ENCODE measurements at places on chromosomes 1 and 21. TPM values are rescaled to one million over a fixed set of nuclear protein-coding genes. Genes with fewer than 3 reads are reported as not detected.

GRCh38 chr1:37342736-37343135 lies 131.6 kb upstream of the ZC3H12A start:
- DNase-seq, result no peak

- DNase-seq, result peak; percentile 79
These were observed 117.7 kb downstream of the ERG start for GRCh38 chr21:38380481-38381137.

Gene KRTAP13-2
- not detected for total RNA-seq

GRCh38 chr1:171683870-171684269 lies 31.4 kb upstream of the MYOC start:
- DNase-seq, result no peak

DNA sequence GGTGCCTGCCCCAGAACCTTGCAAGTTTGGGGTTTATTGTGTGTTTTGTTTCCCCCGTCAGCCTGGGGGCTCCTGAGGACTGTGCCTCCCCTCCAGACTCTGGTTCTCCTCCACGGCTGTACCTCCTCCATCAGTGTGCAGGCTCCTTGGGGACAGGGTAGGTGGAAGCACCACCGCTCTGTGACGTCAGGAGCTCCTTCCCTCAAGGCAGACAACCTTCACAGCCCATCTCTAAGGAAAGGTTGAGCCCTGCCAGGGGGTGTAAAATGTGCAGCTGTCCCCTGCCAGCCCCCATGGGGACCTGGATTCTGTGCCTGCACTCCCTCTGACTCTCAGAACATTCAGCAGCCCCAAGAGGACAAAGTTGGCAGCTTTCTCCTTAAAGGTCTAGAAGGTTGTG lies 465 bp upstream of the HSPB7 start:
- no peak for DNase-seq

Data from osteoblast (primary cell).